Stomach (tissue), 19 donors: ENCODE measurements at places on chromosomes 3 and 15.
A peak's percentile ranks its signal among the peaks of the same experiment; 100 is the strongest.

DNA sequence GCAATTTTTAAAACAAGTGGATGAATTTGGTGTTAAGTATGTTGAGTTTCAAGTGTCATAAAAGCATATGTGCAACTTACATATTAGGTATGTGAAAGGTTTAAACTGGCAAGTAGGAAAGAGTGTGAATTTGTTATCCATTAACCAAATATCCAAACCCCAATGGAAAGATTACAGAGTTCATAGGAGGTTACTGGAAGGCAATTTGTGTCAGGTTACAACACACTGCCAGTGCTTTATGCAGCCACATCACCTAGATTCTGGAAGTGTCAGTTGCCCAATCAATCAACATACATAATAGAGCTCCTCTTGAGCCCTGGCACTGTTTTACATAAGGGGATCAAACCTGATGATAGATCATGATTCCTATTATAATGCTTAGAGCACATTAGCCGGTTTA, 261.0 kb downstream of the ROBO1 start:
- no peak for DNase-seq

DNA sequence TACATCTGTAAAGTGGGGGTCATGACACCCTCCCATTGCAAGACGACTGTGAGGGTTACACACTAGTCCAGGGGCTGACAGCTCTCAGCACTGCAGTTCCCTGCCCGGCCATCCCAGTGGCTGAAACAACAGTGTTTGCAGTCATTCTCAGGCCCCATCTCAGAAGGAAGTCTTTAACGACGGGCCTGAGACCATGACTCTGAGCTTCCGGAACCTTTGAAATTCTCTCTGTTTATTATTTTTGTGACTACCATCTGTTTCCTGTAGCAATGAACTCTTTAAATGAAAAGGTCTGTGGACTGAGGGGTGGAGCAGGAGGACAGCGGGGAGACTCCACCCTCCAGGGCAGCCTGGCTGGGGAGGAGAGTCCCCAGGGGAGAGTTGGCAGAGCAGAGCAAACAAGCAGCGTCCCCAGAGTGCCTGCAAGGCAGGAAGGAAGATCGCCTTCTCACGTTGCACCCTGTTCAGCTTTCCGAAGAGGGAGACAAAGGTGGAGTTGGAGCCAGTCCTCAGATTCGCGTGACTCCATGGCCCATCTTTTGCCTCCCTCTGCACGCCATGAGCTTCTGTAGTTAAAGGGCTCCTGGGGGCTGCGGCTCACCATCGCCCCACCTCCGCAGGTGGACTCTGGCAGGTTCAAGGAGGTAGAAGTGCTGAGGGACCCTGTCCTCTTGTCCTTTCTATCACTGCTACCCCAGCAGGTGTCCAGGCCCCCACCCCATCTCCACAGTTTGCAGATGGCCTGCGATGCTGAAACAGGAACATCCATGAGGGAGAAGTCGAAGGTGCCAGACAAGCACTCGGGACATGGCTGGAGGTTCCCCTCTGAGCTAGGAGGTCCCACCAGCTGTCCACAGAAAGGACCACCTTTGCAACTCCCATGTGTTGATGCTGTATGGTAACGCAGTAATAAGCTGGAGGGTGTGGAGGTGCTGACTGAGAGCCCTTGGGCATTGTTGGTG, 525.8 kb upstream of the PROK2 start:
- DNase-seq = peak; percentile 79

DNA sequence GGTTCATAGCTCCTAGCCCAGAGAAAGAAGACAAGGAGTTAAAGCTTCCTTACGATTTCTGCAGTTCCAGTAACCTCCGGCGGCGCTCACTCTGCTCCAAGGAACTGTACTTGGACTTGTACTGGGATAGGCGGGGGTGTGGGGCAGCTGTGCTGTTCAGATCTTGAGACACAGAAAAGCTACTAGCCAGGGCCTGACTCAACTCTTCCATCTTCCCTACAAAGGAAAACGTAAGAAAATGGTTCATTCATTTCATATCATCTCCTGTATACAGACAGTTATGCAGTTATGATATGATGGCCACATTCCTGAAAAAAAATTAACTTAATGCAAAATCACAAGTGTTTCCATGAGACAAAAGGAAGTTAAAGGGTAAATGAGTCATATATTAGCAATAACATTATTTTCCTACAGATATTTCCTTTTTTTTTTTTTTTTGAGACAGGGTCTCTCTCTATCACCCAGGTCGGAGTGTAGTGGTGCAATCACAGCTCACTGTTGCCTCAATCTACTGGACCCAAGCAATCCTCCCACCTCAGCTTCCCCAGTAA, 4.6 kb downstream of the SNUPN start:
- DNase-seq = peak; percentile 88

DNA sequence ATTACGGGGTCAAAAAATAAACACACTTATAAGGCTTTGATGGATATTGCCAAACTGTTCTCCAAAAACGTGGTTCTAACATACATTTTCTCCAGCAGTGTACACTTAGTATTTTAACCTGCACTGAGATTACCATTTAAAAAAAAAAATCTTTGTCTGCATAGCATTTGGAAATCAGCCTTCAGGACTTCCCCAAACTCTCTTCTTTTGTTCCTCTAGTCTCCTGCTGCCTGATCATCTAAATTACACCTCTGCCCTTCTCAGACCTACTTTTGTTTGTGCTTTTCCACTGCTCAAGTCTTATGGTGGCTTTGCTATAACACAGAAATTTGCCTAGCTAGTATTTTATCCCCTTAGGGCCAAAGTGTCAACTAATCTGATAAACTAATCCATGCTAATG, 3.8 kb downstream of the NCEH1 start:
- DNase-seq = no peak

- peak; percentile 91 for DNase-seq
These were observed 437 bp downstream of the KLF13 start for GRCh38 chr15:31326875-31327668.
